CD4-positive, alpha-beta T cell treated with Interleukin-17A for 1 hour (primary cell): ENCODE measurements at places on chromosomes 1 and 21.

- DNase-seq, result no peak
Observed at GRCh38 chr1:179831225-179831624, 46.4 kb downstream of the TOR1AIP2 start.

DNA sequence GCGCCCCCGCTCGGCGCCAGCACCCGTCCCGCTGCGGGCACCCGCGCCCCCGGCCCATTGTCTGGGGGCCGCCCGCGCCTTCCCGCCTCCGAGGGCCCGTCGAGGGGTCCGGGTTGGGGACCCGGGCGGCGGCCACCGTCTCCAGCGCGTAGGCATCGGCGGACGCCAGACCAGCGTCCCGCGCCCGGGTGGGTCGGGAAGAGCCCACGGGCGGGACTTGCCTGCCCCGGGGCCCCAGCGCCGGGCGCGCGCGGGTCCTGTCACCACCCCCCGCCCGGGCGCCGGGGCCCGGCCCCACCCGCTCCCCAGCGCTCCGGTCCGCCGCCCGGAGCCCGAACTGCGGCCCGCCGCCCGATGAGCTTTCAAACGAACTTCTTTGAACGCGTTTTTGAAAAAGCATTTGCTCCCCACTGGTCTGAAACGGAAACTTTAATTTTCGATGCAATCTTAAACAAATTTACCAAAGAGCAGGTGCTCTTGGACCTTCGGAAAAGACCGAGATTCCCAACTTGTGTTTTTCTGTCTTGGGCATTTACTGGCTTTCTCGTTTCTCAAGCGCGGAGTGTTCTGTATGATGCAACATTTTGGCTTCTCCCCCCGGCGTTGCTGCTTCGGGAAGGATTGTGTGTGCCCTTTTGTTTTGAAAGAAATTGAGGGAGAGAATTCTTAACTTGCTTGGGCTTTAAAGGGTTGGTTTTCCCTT is 615 bp downstream of the CLIC4 start:
- no peak for DNase-seq

GRCh38 chr1:202029171-202029665 is 18.8 kb downstream of the ELF3 start:
- DNase-seq, result no peak

GRCh38 chr1:975365-975764 is 6.5 kb downstream of the PERM1 start:
- DNase-seq, result no peak

DNA sequence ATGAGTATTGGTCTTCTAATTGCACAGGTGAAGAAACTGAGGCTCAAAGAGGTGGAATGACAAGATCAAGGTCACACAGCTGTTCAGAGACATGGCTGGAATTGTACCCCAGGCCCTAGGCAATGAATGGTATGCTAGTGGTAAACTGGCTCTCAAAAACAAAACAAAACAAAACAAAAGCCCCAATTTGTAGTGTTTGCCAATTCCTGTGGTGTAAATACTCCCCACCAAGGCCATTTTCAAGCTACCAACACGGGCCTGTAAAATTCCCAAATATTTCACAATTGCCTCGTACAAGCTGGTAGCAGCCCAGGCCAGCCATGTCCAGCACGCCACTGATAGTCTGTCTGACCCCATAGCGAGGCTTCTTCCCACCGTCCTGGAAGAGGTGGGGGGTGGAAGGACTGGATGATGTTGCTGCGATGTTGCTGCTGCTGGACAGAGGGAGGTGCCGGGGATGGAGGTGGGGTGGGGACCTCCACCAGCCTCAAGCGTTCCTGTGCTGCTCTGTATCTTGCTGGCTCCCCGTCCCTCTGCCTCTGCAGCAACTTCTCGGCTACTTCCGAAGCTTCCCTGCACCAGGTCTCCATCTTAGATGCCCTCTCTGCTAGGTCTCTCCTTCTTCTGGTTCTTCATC is 62.2 kb upstream of the RUNX3 start:
- DNase-seq, result no peak

DNA sequence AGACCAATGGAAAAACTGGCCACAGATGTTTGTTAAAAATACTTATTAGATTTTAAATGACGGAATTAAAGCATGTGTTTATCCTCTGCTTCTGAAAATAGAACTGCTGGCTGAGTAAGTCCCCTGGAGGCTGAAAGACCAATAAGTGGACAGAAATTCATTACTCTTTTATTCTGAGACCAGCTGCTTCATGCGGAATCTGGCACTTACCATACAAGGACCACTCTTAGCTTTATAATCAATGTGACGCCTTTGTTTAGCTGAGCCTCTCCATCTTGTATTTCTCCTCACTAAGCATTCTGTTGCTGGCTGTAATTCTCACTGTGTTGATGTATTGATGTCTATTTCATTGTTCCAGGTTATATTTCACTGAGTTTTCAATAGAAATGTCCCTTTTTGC is 6.3 kb upstream of the EXO1 start:
- DNase-seq, result no peak

GRCh38 chr1:64624808-64625207 is 120.1 kb upstream of the RAVER2 start:
- DNase-seq, result no peak

DNA sequence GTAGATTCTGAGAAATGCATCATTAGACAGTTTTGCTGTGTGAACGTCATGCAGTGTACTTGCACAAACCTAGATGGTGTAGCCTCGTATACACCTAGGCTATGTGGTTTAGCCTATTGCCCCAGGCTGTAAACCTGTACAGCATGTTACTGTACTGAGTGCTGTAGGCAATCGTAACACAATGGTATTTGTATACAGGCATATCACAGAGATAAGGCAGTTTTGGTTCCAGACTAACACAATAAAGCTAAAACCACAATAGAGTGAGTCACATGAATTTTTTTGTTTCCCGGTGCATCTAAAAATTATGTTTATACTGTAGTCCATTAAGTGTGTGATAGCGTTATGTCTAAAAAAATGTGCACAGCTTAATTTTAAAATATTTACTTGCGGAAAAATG is 6.9 kb downstream of the IL10RB start:
- no peak for DNase-seq

DNA sequence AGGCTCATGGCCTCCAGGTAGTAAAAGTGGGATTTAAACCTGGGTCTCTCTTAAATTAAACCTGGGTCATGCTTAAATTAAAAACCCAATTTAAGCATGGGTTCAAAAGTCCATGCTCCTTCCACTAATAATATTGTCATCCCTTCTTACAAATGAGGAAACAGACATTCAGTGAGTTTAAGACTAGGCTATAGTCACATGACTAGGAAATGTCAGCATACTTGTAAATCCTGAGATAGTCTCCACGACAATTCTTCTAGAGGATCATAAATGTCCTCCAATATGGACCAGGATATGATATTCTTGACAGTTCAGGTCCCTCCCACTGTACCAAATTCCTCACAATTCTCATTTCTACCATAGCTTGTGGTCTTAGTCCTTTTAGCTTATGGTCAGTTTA is 10.5 kb upstream of the IGFN1 start:
- DNase-seq, result no peak

GRCh38 chr1:204703826-204704612 is 18.5 kb upstream of the LRRN2 start:
- no peak for DNase-seq

DNA sequence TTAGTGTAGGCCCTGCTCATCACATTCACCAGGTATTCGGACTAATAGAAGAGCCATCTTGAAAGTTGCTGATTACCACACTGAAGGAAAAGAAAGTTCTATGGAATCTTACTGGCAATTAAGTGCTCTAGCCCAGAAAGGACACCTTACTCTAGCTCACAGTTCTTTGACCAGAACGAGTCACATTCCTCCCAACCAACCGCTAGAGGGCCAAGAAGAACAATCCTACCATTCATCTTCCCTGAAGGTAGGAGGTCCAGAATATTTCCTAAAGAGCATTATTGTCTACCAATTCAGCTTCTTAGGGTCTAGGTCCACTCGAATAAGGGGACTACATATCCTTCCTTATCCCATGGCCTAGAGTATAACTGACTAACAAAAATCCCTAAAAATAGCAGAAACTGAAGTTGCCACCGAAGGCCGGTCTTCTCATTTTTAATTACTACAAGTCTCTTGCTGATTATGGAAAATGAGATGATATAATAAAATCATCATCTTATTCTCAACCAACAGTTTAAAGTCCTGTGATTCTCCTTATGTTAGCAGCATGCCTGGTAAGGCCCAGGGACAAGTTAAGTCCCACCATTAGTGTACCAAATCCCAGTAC is 2.7 kb upstream of the FMO1 start:
- DNase-seq, result peak; percentile 41

DNA sequence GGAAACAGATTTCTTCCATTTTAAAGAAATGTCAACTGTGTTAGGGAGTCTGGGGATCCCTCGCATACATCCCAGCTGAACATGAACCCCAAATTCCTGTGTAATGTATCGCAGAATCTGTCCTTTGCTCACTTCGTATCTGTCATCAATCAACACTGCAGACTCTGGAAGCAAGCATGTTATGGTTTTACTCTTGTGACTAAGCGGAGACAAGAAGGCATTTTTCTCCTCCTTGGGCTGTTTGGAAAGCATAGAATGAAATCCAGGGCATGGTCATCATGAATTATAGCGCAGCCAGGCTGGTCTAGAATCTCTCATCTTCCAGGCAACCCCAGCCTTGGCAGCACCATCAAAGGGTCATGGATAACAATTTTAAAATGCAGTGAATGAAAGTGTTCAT is 290.2 kb downstream of the KIF26B start:
- DNase-seq, result no peak

DNA sequence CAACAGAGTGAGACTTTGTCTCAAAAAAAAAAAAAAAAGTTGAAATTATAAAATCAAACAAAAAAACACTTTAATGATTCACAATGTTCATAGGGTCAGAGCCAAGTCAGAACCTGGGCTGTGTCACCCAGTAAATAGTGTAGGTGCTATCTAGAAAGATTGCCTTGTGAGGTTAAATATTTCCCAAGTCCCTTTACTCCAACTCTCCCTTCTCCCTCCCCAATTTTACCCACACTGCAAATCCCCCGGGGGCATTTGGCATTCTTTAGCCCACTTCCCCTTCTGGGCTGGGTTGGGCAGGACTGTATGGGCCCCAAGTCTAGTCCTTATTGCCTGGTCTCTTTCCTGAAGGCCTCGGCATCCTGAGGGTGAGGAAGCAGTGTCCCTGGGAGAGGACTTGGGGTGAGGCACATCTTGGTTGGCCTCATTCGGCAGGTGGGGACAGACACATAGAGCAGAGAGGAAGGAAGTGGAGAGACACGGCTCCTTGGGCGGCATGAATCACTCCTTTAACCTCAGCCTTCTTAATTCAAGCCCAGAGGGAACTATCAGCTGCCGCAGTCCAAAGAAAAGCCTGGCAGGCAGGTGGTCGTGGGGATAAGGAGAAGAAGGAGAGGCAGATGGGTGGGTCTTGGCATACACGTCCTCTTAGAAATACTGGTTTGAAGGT is 8.2 kb downstream of the ADORA1 start:
- DNase-seq, result no peak

- no peak for DNase-seq
Observed at GRCh38 chr1:46302641-46303037, 777 bp downstream of the LRRC41 start.

DNA sequence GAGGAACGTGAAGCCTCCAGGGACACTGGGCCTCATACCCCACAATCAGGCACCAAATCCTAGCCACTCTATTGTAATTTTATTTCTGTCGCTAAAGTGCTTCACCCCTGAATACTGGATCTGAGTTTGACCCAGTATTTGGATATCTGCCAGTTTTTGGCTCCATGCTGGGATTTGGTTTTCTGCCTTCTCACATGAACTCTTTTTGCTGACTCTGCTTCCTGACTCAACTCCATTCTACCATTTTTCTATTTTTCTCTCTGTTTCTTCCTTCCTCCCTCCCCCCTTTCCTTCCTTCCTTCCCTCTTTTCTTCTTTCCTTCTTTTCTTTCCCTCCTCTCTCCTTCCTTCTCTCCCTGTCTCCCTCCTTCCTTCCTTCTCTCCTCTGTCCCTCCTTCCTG is 151.3 kb upstream of the GJB5 start:
- DNase-seq, result no peak

GRCh38 chr1:157431751-157432150 is 120.6 kb downstream of the FCRL5 start:
- no peak for DNase-seq

DNA sequence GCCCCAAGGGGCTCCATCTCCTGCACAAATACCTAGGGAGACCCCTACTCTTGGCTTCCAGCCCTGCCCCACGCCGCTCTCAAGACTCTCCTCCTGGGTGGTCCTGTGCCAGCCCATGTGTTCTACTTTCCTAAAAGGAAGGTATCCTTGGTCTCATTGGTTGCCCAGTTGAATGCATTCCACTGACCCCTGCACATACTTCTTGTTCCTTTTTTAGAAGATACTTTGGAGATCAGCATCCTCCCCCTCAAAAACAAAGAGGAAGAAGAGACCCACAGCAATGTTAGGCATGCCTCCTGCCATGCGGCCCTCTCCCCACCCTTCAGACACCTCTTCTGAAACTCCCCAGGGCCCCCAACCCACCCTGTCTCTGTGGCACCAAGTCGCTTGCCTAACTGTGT is 4.1 kb downstream of the SLAMF9 start:
- DNase-seq, result no peak

DNA sequence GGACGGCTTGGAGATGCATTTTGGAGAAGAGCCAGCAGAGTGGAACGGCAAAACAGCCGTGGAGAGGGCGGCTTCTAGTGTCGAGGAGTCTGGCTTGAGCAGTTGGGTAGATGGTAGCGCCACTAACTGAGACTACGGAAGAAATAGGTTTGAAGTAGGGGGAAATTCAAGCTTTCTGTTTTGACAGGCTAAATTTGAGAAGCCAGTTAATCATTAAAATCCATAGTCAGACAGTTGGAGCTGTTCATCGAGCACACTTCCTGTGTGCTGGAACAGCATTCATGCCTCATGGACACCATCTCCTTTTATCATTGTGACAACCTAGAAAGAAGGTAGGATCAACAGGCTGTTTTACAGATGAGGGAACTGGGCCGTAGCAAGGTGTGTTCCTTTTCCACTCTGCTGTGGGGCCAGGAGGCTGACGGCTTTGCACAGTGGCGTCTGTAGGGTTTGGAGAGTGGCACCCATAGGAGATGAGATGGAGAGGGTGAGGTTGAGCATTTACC is 3.4 kb upstream of the PKLR start:
- DNase-seq, result no peak

GRCh38 chr1:67570486-67571143 is 114.4 kb upstream of the GADD45A start:
- DNase-seq, result no peak

DNA sequence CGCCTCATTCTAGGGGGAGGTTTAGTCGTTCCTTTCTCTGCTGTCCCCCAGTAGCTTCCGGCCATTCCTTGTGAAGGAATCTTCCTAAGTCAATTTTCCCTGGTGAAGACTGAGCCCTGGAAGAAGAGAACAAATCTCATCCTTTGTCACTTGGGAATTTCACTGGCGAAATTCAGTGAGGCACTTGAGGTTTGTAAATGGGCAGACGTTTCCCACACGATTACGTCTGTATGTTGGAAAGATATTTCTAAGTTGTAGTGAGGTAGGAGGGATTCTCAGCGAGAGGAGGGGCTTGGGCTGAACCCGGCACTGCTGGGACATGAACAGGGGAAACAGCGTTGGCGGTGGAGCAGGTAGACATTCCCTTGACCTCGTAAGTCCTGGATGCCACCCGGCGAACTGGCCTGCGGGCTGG is 47.2 kb downstream of the GALNT2 start:
- DNase-seq, result no peak

- no peak for DNase-seq
Observed at GRCh38 chr1:24048205-24048869, 63.6 kb downstream of the MYOM3 start.
